HFFc6 (cell line): ENCODE measurements at places on chromosomes 5 and 9. TPM values are rescaled to one million over a fixed set of nuclear protein-coding genes. Genes with fewer than 3 reads are reported as not detected.

Gene SPATA31A3
- not detected in 3 replicates for total RNA-seq

Gene PPIC
- total RNA-seq, result 48.2 to 75.5 TPM (median 70.4 TPM) in 3 replicates

Gene NFIB
- total RNA-seq, result 1.4 and 3.8 TPM in 2 replicates

Gene CATSPER3
- total RNA-seq, result 0.24 to 0.41 TPM in 2 of 3 replicates, not detected in the other

Gene NR4A3
- 2.2 and 2.4 TPM in 2 replicates for total RNA-seq

DNA sequence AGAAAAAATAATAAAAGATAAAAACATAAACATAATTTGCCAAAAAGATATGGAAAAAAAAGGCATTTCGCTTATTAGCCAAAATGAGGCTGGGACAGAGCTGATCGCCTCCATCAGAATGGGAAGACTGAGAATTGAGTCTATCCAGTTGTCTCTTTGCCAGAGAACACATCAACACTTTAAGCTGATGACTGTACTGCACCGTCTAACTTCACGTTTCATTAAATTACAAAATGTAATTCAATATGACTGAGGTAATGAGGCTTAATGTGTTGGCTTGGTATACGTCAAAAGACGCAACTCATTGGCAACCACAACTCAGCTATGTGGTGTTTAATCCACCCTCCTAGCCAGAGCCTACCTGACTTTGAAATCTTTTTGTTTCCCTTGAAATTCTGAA is 462.7 kb upstream of the CD180 start:
- no peak for DNase-seq

- no peak for DNase-seq
Observed at GRCh38 chr9:36501727-36502126, 71.0 kb upstream of the MELK start.

DNA sequence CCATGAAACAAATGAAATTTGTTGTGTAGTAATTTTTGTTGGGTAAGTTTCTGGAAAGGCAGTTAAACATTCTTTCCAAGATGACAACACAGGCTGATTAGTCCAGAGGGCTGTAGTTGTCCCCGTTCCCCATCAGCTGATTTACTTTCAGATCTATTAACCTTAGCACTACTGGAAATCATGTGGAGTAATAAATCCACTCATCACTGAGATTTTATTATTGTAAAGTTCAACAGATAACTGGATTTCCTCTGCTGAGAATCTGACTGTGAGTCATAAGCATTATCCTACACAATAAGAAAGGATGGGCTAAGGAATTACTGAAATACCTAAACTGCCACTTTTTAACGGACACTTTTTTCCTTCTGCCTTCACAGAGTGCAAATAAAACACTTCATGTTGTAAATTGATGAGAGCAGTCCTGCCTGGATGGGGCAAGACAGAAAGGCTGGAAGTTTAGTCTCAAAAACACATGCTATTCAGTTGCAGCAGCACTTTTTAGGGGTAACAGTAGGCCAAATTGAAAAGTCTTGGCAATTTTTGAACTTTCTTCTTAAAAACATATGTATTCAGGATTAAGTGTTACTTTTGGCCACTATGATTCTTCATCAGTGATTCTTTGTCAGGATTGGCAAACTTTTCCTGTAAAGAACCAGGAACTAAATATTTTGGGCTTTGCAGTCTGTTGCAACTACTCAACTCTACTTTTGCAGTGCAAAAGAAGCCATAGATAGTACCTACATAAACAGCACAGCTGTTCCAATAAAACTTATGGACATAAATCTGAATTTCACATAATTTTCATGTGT is 7.0 kb downstream of the STOM start:
- peak; percentile 88 for DNase-seq

- DNase-seq, result no peak
Observed at GRCh38 chr5:74112372-74113195, 486.6 kb downstream of the ARHGEF28 start.

- no peak for DNase-seq
Observed at GRCh38 chr9:20479419-20480155, 142.7 kb downstream of the MLLT3 start.

DNA sequence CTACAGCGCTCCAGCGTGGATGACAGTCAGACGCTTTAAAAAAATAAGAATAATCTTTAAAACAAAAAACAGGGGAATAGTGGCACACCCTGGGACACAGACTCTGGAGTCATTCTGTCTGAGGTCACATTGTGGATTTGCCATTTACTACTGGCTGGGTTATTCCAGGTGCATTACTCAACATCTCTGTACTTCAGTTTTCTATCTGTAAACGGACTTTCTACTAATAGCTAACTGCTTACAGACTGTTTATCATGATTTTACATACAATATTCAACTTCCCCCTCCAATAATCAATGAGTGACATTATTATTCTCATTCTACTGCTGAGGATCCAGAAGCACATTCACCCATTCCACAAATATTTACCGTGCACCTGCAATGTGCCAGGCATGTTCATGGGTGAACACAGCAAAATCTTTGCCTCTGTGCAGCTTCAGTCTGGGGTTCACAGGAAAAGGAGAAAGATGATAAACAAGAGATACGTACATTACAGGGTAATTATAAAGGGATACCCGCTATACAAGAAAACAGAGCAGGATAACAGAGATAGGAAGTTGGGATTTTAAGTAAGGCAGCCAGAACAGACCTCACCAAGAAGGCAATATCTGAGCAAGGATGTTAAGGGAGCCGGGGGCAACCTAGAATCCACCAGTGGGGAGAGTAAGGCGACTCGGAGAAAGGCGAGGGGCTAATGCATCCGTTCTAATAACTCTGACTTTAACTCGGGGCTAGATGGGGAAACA is 984 bp upstream of the RAD23B start:
- no peak for DNase-seq

GRCh38 chr5:88262116-88262515 is 6.5 kb downstream of the TMEM161B start:
- peak; percentile 49 for DNase-seq

DNA sequence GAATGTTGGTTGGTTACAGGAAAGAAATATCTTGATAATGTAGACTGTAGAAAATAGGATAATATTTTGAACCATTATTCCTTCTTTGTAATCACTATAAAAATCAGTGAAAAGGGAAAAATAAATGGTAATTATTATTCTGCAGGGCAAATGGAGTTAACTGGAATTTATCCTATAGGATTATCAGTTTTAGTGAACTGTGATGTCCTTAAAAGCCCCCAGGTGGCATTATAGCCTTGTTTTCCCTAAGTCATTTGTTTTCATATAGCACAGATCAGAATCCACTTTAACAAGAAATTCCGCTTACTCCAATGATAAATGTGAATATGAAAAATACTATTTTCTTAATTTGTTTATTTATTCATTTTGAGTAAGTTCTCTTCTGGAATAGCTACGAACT is 26.2 kb upstream of the WDR41 start:
- DNase-seq, result no peak

DNA sequence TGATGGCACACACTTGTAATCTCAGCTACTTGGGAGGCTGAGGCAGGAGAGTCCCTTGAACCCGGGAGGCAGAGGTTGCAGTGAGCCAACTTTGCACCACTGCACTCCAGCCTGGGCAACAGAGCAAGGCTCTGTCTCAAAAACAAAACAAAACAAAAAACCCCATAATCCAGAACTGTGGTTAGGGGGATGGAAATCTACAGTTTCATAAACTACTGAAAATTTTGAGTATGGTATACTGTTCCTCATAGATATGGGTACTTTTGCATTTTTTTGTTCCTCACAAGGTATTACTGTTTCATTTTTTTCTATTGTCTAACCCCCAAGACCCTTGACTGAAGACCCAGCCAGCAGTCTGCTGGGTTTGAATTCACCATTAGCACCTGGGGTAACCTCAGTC is 52.2 kb upstream of the MAP3K1 start:
- no peak for DNase-seq

- DNase-seq, result no peak
Observed at GRCh38 chr5:126263591-126264184, 159.5 kb upstream of the GRAMD2B start.

- no peak for DNase-seq
Observed at GRCh38 chr5:72035831-72036230, 71.4 kb upstream of the MAP1B start.

- DNase-seq, result no peak
Observed at GRCh38 chr5:176692326-176692725, 45.0 kb downstream of the TSPAN17 start.
